ENCODE measurements at places on chromosomes 6 and 20.

GRCh38 chr6:24568683-24569082, 73.9 kb downstream of the ALDH5A1 start:
- peak; percentile 29 for DNase-seq

DNA sequence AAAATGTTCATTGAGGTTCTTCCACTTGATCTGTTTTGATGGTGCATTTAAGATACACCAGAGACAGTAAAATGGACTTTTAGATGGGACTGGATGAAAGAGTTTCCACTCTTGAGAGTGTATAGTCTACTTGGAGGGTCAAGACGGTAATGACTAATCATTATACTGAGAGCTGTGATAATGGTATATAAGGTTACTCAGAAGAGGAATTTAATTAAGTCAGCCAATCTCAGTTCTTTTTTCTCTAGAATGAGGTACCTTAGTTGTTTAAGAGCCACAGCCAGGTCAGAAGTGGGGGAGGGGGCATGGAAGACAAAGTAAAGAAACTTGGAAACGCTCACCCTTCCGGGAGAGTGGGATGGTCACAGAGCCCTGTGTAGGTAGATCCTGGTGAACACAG, 123.9 kb downstream of the MAP3K4 start:
- no peak for DNase-seq

GRCh38 chr6:17086469-17086868, 15.4 kb upstream of the STMND1 start:
- peak; percentile 42 for DNase-seq

- DNase-seq, result no peak
These were observed 9.9 kb upstream of the SDCBP2 start for GRCh38 chr20:1338801-1339200.

DNA sequence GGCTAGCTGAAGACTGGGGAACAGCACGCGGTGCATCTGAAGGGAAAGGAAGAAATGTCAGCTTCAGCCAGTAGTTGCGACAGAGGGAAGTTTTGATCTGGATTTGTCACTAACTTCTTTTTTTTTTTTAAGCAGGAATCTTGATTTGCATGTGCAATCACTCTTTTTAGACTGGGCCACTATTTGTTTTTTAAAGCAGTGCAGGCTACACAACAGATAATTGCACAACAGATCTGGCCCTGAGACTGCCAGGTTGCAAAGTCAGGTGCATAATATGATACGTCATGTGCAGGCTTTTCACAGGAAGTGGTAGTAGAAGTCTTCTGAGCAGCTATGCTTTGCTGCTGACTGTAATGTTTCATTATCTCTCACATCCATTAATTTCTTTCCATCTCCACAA, 13.5 kb downstream of the PFDN4 start:
- no peak for DNase-seq
